ENCODE measurements at places on chromosomes 5 and 9. TPM values are rescaled to one million over a fixed set of nuclear protein-coding genes. Genes with fewer than 3 reads are reported as not detected.

DNA sequence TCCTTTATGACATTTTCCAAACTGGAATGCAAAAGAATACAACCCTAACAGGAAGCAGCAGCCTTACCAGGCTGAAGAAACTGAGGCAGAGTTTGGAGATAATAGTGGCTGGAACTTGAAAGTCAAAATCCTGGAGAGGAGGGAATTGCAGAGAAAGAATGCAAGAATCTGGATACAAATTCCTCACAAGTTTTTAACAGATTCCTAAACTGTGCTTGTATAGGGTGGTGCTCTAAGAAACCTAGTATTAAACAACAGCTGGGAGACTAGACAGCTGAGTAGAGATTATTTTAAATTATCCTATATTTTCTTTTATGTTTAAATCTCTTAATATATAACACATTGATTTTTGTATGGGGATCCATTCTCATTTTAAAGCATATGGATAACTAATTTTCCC is 30.7 kb downstream of the INVS start:
- no peak for DNase-seq

Gene GARIN3
- polyA plus RNA-seq = not detected

DNA sequence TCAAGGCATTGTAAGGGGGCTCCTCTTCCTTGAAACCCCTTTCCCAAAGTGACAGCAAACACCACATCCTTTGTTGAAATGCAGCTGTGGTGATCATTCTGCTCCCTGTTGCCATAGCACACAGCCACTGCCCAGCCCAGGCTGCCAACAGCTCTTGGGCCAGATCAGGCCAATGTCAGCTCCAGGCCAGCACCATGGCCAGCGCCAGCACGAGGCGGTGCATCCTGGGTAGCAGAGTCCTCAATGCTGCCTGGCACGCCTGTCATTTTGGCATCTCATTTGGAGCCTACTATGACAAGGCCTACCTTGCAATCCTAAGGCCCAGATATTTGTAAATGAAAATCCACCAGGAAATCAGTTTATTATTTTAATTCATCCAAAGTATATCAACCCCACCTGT is 390.6 kb downstream of the DNAH5 start:
- no peak for DNase-seq

DNA sequence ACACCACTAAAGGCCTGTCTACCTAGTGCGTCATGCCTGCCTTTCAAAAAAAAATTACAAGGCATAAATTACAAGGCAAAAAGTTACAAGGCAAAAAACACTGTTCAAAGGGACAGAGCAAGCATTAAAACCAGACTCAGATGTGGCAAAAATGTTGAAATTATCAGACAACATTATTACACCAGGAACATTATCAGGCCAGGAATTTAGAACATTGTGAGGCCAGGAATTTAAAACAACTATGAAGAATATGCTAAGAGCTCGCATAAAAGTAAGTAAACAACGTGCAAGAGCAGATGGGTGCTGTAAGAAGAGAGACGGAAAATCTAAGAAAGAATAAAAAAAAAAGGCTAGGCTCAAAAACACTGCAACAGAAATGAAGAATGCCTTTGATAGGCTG is 18.2 kb upstream of the MLANA start:
- no peak for DNase-seq

DNA sequence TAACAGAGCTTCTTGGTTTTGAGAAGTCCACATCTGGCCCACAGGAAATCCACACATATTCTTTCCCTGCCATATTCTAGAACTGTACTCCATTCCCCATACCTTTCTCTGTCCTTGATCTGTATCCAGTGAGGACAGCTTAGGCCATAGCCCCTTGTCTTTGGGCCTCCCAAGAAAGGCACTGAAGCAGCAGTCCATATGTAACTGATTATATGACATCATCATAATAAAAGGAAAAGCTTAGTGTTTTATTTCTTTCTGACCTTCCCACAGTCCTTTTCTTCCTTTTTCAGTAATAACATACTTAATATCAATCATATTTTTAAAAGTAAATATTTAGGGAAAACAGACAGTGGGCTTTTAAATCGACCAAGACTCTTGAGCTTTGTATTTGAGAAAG is 222.0 kb downstream of the EDIL3 start:
- no peak for DNase-seq

Gene ARAP3
- 0.25 TPM for polyA plus RNA-seq

- DNase-seq = no peak
Measured at GRCh38 chr5:142262683-142263082, 62.1 kb downstream of the SPRY4 start.

Gene CARTPT
- not detected for polyA plus RNA-seq

Gene ZNF300
- not detected for polyA plus RNA-seq

Gene RABEPK
- polyA plus RNA-seq = 37.2 TPM

DNA sequence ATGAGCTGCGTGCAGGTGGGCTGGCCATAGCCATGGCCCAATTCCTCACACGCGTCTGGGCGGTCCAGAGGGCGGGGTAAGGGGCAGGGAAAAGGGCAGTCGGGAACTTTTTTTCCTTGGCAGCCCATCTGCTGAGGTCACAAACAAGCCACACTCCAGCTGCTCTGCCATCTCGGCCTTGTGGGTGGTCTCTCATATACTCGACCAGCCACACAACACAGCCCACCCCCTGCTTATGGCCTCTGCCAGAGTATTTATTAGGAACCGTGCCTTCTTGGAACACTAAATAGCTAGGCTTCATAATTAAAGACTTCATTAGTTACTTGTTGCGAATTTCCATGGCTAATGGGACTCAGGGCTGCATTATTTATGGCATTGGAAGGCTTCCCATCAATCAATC is 98.5 kb upstream of the LHFPL2 start:
- no peak for DNase-seq

GRCh38 chr5:180135967-180136629 is 64.5 kb upstream of the RNF130 start:
- no peak for DNase-seq

- no peak for DNase-seq
Measured at GRCh38 chr5:75138689-75139088, 86.3 kb upstream of the GCNT4 start.

GRCh38 chr5:2735996-2736395 is 15.5 kb downstream of the IRX2 start:
- no peak for DNase-seq

GRCh38 chr9:3850098-3850497 is 324.3 kb upstream of the RFX3 start:
- DNase-seq = no peak

- DNase-seq = no peak
Measured at GRCh38 chr9:104872656-104873488, 55.1 kb downstream of the ABCA1 start.

GRCh38 chr9:105205787-105206495 is 38.5 kb upstream of the SLC44A1 start:
- no peak for DNase-seq

Gene NTRK2
- polyA plus RNA-seq = not detected

Gene CARD19
- 64.8 TPM for polyA plus RNA-seq

Gene TXNDC8
- not detected for polyA plus RNA-seq

- no peak for DNase-seq
Measured at GRCh38 chr5:31962351-31962751, 211.8 kb downstream of the GOLPH3 start.

Gene DOCK2
- 67.8 TPM for polyA plus RNA-seq

- DNase-seq = no peak
Measured at GRCh38 chr9:3824581-3824980, 298.8 kb upstream of the RFX3 start.

- no peak for DNase-seq
Measured at GRCh38 chr9:89281106-89281505, 29.9 kb upstream of the CKS2 start.

DNA sequence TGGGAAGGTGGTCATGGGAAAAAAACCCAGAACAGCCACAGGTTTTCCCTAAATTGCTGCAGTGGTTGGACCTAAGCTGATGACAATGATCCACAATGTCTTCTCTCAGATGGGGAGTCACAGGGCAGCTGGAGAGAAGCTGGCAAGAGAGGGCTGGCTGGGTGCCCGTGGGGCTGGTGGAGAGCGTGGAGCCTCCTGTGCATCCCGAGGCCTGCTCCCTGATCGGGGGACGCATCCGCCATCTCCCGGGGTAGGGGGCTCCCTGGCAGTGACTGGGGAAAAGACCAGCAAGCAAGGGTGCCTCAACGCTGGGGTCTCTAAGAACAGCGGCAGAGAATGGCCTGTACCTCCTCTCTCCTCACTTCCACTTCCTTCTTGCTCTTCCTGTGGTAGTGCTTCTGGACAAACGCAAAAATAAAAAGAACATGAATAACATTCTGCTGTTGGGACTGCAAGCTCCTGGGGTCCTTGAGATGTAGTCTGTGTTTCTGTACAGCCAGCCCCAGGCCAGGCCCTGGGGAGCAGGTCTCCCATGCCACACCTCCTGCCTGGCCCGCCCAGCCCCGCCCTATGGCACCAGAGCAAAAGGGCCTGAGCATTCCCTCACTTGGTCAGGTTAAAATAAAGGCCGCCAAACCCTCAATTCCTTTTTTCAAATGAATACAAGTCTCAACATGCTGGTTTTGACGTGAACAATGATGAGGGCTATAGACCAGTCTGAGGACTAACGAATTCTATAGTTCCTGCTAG is 7.0 kb upstream of the MRNIP start:
- no peak for DNase-seq
